ENCODE measurements at places on chromosomes 1 and 21. TPM values are rescaled to one million over a fixed set of nuclear protein-coding genes. Genes with fewer than 3 reads are reported as not detected.
A peak's percentile ranks its signal among the peaks of the same experiment; 100 is the strongest.

DNA sequence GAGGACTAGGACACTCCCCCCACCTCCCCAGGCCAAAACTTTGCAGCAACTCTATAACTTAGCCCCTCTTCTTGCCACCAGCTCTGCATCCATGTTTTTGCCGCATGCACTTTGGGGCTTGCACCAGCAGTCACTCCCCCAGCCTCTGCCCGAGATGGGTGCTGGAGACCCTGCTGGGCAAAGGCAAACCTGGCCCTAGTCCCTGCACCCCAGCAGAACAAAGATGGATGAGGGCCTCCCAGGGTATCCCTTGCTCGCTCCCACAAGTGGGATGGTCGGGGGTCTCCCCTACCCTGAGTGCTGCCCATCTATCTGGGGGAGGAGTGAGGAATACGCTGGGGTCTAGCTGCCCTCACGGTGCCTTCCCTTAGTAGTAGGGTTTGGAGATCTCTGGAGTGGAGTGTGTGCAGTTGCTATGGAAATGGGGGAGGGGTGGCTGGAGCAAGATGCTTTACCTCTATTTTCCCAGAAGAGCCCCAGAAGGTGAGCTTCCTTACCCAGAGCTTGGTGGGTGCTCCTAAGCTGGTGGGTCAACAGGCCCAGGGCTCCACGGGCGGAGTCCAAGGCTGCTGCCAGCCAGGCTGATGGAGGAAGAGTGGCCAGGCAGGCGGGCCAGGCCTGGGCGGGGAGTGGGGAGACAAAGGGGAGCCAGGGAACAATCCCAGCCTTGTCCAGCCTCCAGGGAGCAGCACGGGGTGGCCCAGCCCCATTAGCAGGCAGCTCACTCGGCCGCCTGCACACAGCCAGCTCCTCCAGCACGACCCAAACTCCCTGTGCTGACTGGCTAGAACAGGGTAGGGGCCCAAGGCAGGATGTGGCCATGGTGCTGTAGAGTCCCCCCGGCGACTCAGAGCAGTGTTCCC lies at the start of gene PAQR6:
Gene PAQR6 (minus strand): TSS at position 597 of the 863 bp plus-strand sequence. CDS start 1,325 bp downstream, outside the sequence.
- DNase-seq: no peak
- H3K36me3 ChIP-seq: peaks cover 37% of the 10 kb centered on the region
- H3K4me1 ChIP-seq: peaks cover 2% of the 10 kb centered on the region
- H3K27ac ChIP-seq: no peak within 1 kb of the TSS

DNA sequence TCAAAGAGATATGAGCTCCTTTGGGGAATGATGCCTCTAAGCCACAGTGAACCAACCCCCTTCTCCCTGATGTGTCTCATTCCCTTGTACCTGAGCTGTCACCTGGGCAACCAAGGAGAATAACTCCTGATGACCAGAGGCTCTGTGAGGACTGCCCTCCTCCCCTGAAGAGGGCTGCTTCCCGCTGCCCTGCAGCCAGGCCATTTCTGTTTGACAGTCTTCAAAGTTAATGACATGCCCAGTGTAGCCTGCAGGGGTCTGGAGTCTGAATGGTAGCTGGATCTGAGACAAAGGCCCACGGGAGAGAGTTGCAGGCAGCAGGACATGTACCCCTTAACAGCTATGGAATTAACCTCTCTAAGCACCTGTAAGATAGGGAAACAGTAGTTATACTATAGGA lies 3.4 kb upstream of the SLFNL1 start:
- H3K4me1 ChIP-seq: peaks cover 5% of the 10 kb centered on the region
- no peak overlapping the region for H3K27ac ChIP-seq
- H3K4me3 ChIP-seq: no peak overlapping the region
- DNase-seq: no peak
- peaks cover 22% of the 10 kb centered on the region for H3K36me3 ChIP-seq

- H3K27me3 ChIP-seq: no peaks in the 10 kb centered on the region
- H3K36me3 ChIP-seq: no peaks in the 10 kb centered on the region
- peak overlapping the region; percentile 62 for H3K4me3 ChIP-seq
Observed at GRCh38 chr1:28915031-28915895, 894 bp downstream of the EPB41 start.

DNA sequence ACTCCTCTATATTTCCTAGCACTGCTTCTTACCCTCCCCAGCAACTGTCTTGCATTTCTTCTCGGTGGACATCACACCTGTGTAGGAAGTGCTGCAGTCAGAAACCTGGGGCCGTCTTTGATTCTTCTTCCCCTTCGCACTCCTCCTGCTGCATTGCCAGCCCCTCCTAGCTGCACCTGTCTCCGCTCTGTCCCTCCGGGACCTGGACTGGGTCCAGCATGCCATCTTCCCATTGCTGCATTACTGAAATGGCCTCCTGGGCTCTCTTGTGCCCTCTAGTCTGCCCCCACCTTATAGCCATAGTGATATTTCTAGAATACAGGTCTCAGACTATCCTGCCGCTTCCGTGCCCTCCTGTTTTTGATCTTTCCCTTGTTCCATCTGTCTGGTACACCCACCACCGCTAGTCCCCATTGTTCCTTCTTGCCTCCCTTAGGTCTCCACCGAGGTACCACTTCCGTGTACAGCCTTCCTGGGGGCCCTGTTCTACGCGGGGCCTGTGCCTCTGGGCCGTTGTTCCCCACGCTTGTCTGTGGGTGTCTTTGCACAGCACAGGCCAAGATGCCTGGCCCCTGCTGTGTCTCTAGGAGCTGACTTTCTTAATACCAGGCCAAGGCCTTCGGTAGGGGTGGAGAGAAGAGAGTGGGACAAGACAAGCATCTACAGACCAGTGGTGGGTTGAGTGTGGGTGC lies 107.6 kb downstream of the GALNT2 start:
- H3K27me3 ChIP-seq: no peaks in the 10 kb centered on the region
- H3K4me3 ChIP-seq: no peak overlapping the region
- H3K4me1 ChIP-seq: peaks cover 23% of the 10 kb centered on the region
- DNase-seq: no peak
- peaks cover 7% of the 10 kb centered on the region for H3K36me3 ChIP-seq

DNA sequence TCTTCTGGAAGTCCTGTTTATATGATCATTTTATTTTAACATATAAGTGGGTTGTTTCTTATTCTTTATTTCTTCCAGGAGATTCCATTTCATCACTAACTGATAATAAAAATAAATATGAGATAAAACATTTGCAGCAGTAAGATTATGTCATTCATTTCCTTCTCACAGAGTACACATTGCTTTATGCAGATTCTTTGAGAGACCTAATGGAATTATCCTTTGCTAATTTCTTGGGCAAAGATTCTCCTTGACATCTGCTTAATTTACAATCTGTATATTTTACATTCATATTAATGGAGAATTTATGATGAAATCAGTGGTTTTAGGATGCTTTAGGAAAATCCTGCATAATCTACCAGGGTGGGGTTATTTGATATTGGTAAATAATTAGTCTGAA lies 60.6 kb downstream of the PTBP2 start:
- no peak overlapping the region for H3K27ac ChIP-seq
- H3K27me3 ChIP-seq: no peaks in the 10 kb centered on the region
- no peak for DNase-seq
- H3K4me3 ChIP-seq: no peak overlapping the region

DNA sequence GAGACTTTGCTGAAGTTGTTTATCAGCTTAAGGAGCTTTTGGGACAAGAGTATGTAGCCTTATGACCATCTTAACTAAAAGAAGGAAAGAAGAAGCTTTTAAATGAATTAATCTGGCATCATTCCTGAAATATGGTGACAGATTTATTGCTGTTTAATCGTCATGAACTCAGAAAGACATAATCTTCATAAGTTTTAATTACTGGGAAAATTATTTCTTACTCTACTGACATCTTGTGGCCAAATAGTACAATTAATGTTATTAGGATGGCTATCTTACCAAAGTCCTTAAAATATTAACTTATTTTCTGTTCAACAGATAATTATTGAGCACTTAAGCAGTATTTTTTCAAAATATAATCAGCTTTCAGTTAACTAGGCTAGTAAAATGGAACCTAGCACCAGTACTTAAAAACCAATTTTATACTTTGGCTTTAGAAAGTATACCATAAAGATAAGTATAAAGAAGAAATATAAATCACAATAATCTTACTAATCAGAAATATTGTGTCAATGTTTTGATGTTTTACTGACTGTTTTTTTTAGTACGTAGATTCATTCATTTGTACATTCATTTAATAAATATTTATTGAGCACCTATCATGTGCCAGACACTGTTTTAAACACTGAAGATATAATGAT lies 34.7 kb upstream of the GPR25 start:
- H3K4me1 ChIP-seq: no peaks in the 10 kb centered on the region
- H3K27me3 ChIP-seq: no peaks in the 10 kb centered on the region

- peak; percentile 11 for DNase-seq
- H3K27me3 ChIP-seq: no peaks in the 10 kb centered on the region
- no peak overlapping the region for H3K27ac ChIP-seq
- H3K4me1 ChIP-seq: peaks cover 7% of the 10 kb centered on the region
- H3K4me3 ChIP-seq: no peak overlapping the region
- no peaks in the 10 kb centered on the region for H3K36me3 ChIP-seq
Observed at GRCh38 chr1:244065063-244065793, 14.1 kb downstream of the ZBTB18 start.

Gene RAB25
- total RNA-seq: not detected

Gene ITGB2
- not detected for total RNA-seq

Gene ARHGEF10L
- 5.0 TPM for total RNA-seq
